ENCODE measurements at places on chromosomes 1 and 21.

DNA sequence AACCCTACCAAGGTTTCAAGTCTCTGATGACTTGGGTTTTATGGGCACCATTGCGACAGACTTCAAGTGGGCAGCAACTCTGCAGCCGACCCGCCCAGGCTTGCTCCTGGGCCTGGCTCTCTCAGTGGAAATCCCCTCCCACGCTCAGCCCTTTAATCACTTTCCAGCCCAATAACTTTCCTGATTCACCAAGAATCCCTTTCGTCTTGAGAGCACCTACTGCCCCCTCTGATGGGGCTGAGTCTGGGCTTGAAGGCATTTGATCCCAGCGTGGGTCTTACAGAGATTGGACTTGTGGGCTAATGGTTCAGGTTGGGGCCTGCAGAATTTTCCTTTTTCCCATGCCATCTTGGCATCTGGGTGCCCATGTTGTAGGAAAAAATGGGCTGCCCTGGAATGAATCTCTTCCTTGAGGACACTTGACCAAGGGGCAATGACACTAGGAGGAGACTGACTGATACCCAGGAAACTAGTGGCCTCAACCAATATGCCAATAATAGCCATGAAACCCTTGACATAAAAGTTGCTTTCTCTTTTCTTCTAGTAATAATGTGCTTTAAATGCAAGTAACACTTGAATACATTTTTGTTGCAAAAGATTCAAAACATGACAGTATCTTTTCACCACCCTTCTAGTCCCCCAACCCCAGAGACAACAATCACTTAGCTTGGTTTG is 7.8 kb upstream of the PHLDA3 start:
- DNase-seq = no peak

- DNase-seq = no peak
Measured at GRCh38 chr1:225627304-225627947, 25.5 kb downstream of the ENAH start.

- DNase-seq = no peak
Measured at GRCh38 chr1:226560243-226560642, 11.7 kb downstream of the STUM start.

GRCh38 chr1:115337633-115338456 is at the start of gene NGF:
Gene NGF, minus strand, starts transcription at chr1:115338249. Its CDS starts 51,454 bp downstream, at chr1:115286795.
- no peak for DNase-seq

GRCh38 chr1:103273106-103273505 is 164.8 kb upstream of the COL11A1 start:
- DNase-seq = no peak
